ENCODE measurements at places on chromosomes 2 and 18.

DNA sequence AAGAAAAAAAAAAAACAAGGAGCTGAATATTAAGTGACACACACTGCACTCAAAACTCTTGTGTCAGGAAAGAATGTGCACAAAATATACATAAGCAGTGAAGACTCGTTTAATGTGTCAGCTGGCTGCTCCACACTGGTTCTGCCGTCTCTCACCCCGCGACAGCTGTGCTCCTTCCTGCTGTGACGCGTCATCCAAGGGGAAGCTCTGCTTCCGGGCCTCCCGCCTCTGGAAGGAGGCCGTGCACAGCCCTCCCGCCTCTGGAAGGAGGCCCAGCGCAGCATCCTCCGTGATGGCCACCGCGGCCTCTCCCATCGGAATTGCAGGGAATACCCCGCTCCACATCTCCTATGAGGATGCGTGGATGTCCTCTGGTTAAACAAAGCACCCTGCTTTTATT is 151.0 kb downstream of the HDAC4 start:
- DNase-seq = no peak

- no peak for DNase-seq
Observed at GRCh38 chr2:70716131-70716743, 51.8 kb downstream of the ADD2 start.

DNA sequence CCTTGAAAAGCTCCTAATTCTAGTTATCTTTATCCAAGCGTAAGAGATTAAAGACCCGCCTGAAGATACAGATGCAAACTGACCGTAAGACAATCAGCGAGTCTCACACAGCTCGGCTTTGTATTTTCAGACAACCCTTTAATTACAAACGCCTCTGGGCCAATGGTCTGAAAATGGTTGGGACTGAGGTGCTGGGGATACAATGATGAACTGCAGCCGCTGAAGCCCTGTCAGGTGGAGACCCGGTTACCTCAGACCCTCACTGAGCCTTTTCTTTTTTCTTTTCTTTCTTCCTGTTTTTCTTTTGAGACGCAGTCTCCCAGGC is 715 bp upstream of the CFAP36 start:
- DNase-seq = no peak

DNA sequence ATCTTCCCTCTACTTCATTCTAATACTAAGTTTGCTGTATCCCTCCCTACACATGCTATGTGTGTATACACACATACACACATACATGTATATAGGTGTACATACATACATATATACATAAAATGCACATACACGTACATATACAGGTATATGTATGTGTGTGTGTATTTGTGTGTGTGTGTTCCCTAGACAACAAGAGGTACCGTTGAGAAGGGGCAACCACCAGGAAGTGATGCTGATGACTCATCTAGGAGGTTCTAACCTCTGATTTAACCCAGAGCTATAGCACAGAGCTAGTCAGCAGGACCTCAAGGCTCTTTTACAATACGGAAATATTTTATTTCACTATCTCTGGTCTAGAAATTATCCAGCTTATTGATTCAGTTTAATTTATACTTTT is 139.2 kb downstream of the LAMA3 start:
- no peak for DNase-seq

DNA sequence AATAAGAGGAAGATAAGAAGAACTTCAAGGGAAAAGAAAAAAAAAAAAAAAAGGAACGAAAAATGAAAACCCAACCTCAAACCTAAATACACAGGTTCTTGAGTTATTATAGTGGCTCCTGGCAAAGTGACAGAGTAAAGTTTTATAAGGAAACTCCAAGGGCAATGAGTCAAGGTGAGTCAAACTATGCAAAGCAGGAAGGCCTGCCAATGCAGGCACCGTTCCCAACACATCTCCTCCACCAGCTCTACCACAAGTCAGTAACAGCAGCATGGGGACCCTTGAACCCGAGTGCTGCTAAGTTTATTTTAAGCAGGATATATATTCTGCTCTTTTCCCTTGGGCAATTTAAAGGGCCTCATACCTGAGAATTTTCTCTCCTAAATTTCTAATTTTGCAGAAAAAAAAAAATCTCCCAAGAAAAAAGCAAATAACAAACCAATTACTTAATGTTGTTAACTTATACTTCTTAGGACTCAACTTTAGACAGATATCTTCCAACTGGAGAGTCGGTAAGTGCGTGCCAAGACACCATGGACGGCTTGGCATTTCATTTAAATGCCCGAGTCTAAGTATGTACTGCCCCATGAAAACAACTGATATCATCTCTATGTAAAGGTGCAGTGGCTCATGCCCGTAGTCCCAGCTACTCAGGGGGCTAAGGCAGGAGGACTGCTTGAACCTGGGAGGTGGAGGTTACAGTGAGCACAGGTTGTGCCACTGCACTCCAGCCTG is 75.7 kb upstream of the TFCP2L1 start:
- DNase-seq = no peak

- DNase-seq = no peak
Observed at GRCh38 chr2:237171396-237171795, 85.7 kb downstream of the COPS8 start.
